ENCODE measurements at places on chromosomes 7 and 10.

- DNase-seq: no peak
Observed at GRCh38 chr10:18079665-18080295, 60.4 kb upstream of the CACNB2 start.

GRCh38 chr7:3029138-3029537 is 14.5 kb downstream of the CARD11 start:
- DNase-seq: no peak

GRCh38 chr10:132528064-132528691 is 9.4 kb upstream of the INPP5A start:
- DNase-seq: no peak

GRCh38 chr10:106392778-106393177 is 771.7 kb downstream of the SORCS1 start:
- no peak for DNase-seq

DNA sequence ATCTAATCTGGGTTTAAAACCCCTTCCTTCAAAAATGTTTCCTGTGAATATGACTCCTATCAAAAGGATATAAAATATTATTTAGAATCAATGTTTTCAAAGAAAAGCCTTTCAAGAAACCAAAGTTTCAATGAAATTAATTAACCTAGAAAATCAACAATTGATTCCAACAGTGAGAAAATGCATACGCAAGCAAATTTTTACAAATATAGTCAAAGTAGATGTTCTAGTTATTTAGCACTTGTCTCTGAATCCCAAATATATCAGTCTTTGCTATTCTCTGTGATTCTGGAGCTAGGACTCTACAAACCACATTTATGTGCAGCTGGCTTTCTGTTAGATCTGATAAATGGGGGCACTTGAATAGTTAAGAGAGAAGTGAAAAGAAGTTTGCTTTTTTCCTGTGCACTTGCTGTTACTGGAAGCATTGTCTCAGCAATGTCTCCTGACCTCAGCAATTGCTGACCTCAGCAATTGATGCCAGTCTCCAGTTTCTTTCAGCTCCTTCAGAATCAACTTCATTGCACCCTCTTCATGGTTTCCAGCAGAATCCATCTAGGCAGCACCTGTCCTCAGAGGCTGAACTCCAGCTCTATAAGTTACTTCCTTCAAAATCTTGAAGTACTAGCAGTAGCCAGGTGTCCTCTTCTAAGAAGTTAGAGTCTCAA is 879.9 kb upstream of the LRRN3 start:
- no peak for DNase-seq

DNA sequence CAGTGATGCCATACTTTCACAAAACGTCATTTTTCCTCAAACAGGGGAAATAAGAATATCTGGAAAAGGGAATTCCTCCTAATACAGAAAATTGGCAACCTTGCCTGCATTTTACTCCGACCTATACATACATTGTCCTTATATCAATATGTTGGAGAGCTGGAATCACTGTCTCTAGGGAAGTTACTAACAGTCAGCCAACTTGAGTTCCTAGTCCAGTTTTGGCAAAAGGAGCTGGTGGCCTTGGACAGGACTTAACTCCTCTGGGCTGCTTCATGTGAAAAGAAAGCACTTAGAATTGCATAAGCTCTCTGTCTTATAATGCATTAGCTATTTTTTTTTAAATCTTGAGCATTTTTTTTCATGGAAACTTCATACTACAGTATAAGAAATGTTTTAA is 174.2 kb upstream of the HGF start:
- DNase-seq: no peak

DNA sequence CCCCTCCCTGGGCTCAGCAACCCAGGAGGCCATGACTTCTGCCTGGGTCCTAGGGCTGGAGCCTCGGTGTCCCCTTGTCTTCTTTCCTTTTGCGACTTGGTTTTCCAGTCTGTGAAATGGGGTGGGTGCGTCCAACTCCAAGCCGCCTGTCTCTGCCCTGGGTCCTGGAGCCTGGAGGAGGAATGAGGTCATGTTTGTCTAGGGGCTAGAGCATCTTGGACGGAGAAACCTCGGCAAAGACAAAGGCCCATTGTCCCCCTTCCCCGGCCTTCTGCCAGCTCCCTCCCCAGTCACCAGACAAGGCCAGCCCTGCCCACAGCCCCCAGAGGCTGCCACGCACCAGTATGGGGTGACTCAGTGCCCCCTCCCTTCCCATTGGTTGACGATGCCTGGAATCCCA is 39.8 kb upstream of the ELN start:
- peak; percentile 80 for DNase-seq

- DNase-seq: peak; percentile 33
Observed at GRCh38 chr7:44768628-44769371, 20.2 kb downstream of the ZMIZ2 start.

- DNase-seq: no peak
Observed at GRCh38 chr7:51228386-51228958, 88.1 kb downstream of the COBL start.

GRCh38 chr10:60524541-60524940 is 134.9 kb upstream of the ANK3 start:
- no peak for DNase-seq

- DNase-seq: no peak
Observed at GRCh38 chr7:102021841-102022618, 204.6 kb downstream of the CUX1 start.

DNA sequence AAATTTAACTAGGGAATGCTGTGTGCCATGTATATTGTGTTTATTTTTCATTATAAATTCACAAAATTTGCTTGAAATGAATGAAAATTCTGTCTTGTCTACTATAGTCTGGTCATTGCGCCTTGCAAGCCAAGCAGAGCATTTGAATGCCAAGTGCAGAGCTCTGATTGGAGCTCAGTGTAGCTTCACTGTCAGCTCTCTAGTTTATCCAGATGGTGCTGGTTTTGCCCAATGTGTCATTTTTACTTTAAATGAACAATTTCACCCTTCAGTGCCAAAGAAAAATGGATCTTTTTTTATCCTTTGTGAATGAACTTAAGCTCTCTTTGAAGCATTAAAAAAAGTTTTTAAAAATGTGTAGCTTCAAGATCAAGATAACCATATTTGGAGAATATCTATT is 225.6 kb upstream of the CACNA2D1 start:
- no peak for DNase-seq

DNA sequence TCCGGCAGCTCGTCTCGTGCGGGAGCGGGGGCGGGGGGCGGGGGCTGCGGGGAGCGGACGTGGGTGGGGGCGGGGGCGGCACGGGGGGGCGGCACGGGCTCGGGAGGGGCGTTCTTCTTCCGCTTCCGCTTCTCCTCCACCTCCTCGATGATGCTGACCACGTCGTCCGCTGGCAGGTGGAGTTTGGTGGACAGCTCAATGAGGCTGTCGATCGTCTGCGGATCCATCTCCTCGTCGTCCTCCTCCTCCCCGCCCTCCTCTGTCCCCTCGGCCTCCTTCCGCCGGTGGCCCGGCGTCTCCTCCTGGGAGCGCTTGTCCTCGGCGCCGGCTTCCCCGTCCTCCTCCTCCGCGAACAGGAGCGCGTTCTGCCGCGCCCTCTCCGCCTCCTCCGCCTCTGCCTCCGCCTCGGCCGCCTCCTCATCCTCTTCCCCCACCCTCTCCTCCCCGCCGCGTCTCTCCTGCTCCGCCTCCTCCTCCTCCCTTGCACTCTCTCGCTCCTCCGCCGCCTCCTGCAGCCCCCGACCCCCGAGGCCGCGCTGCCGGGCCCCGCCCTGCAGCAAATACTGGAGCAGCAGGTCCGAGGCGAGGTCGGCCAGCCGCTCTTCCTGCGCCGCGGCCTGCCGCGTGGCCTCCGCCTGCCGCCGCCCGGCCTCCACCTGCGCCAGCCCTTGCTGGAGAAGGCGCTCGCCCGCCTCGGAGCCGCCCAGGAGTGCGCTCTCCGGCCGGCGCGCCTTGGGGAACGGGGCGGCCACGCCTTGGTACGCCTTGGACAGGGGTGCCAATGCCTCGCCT is 1.9 kb downstream of the VGF start:
- no peak for DNase-seq

DNA sequence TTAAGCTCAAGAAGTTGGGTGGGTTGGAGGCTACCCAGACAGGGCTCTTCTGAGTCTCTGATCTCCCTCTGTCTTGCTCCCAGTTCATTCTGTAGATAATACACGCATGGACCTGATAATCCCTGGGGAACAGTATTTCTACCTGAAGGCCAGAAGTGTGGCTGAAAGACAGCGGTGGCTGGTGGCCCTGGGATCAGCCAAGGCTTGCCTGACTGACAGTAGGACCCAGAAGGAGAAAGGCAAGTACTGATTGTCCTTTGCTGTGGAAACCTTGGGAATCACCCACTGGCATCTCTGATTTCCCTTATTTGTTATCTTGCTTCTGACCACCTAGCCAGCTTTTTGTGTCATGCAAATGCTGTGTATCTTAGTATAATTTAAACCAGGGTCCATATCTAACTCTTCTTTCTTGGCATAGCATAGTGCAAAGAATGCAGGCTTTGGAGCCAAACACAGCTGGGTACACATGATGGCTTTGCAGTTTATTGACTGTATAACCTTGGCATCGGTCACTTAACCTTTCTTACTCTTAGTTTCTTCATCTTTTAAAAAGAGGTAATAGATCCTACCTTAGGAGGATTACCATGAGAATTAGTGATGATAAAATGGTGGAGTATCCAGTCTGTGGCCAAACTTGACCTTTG is 18.0 kb downstream of the PLEKHA8 start:
- DNase-seq: no peak

DNA sequence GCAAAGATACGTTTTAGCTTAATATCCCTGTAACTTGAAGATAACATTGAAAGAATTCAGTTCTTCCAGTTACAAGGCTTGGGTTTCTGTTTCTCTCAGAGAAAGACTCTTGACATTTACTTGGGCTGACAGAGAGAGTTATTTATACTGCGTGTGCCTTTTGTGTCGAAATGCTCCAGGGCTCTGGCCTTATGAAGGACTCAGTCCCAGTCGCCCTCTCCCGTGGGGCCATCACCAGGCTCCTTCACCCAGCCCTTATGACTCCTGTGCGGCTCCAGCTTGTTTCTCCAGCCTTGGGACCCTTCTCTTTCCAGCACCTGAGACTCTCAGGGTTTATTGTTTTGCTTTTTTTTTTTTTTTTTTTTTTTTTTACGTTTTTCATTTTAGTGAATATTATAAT is 242.3 kb upstream of the DKK1 start:
- no peak for DNase-seq

GRCh38 chr10:16656895-16657294 is 135.2 kb upstream of the C1QL3 start:
- DNase-seq: no peak

DNA sequence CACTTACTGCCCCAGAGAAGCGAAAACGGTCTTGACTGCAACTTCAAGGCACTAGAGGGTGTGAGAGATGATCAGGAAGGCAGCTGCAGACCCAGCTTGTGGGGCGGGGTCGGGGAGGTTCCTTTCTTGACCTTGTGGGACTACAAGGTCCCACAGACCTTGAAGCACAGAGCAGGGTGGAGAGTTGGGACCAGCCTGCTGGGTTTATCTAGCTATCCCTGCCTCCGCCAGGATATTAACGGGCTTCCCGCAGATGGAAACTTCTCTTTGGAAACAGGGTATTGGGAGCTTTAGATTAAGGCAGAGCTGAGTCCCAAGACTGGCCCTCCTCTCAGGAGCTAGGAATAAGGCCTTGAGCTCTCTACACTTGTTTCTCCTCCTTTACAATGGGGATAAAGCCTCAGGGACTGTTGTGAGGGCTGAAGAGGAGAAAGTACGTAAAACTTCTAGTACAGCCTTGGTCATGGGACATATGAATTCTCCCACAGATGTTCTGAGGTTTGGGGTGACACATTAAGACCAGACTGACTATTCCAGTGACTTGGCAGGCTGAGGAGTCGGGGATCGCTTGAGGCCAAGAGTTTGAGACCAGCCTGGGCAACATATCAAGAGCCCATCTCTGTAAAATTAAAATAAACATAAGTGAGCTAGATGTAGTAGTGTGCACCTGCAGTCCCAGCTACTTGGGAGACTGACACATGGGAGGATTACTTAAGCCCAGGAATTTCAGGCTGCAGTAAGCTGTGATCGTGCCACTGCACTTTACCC is 153.2 kb downstream of the CDH23 start:
- DNase-seq: no peak

DNA sequence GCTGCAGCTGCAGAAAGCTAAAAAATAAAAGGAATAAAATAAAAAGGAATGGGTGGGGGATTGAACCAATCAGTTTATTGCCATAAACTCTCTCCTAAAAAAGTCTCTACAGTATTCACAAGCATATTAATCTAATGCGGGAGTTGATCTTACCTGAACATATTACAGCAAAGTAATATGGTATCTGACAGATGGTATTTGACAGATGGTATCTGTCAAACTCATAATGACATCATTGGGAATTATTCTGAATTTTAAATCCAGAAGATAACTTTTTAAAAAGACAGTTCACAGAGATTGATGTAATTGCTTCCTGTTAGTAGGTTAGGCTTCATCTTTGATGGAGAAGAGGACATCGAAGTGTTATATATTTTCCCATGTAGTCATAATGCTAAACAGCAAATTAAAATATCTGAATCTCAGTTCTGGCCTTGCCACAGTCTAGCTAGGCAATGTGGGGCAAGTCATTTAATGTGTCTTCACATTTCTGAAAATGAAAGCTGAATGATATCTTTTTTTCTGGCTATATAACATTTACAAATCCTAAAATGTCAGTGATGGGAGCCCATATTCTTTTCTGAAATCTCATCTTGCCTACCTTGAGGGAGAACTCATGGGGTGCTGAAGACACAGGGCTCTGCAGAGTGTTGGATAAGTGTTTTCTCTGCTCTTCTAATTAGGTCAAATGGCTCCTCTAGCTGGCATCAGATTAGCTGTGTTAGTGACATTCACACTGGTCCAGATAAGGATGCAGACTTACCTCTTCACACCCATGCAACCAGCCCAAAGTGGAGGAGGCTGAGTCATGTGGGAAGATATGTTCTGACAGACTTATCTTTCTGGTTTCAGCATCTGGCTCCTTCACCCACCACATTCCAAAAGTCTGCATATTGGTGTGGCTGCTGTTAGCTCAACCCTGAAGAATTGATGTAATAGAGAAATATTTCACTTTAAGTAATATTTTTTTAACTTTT is 2.1 kb upstream of the LIPM start:
- DNase-seq: no peak

- DNase-seq: no peak
Observed at GRCh38 chr7:157596881-157597280, 260.1 kb downstream of the DNAJB6 start.

- DNase-seq: no peak
Observed at GRCh38 chr7:112540839-112541577, 60.2 kb downstream of the LSMEM1 start.

GRCh38 chr7:113142385-113143119 is 24.2 kb upstream of the SMIM30 start:
- DNase-seq: no peak

DNA sequence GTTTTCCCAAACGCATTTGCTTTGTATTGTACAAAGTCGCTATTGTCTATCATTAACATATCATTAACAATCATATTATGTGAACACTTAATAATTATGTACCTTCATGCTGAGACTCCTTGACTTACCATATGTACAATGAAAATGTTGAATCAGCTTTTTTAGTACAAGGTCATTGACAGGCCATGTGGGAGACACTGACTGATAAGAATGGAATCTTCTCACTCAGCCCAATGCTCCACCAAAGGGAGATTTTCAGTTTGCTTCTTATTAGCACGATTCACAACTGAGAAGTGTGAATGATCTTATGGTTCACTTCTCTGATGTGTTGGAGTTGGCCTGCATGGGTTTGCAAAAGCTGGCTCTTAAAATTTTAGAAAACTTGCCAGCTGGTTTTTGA is 253.5 kb upstream of the TEX47 start:
- DNase-seq: no peak

- no peak for DNase-seq
Observed at GRCh38 chr10:2968401-2969058, 98.8 kb upstream of the PFKP start.

GRCh38 chr7:32020551-32021159 is 49.6 kb downstream of the PDE1C start:
- DNase-seq: no peak

Data from dorsolateral prefrontal cortex (tissue), 122 donors.